NCI-H460 (cell line): ENCODE measurements at places on chromosomes 7 and 10.
A peak's percentile ranks its signal among the peaks of the same experiment; 100 is the strongest.

DNA sequence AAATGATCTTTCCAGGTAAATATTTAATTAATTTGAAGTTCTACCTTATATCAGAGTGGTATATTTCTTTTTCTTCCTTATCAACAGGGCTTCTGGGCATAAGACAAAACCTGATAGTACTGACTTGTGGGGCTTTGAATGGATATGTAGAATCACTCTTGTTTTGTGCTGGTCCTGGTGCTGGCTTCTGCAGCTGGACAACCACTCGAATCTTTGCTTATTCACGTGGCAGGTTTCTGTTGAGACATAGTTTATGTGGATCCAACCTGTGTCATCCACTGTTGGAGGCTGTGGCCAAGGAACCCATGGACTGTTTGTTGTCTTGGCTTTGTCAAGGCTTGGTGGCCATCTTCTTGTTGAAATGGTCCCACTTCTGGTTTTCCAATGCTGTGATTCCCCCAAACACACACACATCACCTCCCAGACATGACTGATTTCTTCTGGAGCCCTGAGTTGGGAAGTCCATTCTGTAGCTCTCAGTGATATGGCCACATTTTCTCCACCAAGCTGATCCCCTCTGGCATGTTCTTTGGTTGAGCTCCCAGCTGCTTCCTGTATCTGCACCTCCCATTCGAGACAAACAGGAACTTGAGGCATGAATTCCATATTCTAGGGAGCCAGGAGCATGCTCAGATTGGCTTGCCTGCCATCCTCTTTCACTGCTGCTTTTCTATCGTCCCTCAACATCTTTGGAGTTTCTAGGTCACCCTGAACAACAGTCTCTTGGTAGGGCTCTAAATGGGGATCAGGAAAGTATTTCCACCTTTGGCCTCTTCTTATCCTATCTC, 19.5 kb downstream of the TAS2R41 start:
- DNase-seq, result no peak

DNA sequence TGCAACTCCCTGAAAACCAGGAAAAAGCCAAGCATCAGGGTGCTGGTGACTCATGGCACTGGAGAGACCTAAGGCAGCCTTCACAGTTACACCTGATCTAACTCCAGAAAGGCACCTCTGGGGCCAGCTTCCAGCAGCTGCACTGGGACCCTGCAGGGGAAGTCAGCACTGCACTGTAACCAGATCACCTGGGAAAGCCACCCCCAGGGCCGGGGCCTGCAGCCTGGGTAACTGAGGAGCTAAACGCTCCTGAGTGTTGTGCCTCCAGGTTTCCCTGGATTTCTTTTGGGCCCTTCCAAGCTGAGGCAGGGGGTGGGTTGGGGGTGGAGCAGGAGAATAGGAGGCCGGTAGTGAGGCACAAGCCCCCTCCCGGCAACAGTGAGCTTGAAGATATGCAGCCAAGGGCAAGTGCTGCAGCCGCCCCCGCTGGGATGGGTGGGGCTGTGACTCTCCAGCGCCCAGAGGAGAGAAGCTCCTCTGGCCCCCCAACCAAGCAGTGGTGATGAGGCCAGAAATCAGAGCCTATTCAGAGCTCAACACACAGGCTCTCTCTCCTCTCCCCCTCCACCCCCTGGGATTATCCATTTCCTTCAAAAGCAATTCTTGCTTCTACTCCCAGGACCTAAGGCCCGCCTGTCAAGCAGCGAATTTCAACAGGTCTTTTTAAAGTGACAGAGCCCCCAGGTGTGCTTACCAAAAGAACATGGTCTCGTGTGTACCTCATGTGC, 2.6 kb downstream of the CXCL12 start:
- DNase-seq, result no peak

DNA sequence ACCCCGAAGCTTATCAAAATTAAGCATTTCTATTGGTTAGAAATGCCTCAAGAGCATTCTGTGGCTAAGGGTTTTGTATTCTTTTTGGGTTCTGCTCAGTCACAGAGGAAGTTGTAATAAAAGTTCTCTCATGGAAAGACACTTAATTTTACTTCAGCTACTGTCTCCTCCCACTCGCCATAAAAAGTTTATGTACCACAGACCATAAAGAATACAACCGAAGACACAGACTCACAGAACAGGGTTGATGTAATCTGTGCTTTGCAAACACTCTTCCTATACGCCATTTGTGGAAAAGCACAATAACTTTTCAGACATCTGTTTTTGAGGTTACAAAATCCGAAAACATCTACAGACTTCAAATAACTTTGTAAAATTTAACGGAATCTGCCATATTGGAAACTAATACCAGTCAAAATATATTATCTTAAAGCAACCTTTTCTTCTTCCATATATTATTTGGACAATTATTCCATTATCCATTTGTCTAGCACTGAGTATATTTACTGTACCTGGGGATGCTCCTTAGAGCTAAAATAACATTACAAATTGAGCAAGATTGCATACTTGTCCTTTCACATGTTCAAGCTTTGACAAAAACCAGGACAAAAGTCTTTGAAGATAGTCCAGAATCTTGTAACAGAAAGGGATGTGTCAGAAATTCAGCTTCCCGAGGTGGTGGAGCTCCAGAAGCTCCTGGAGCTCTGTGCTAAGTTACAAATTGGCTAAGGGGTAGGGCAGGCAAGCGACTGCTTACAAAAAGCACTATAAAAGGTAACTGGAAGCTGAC, 219.0 kb upstream of the MEOX2 start:
- DNase-seq, result no peak

DNA sequence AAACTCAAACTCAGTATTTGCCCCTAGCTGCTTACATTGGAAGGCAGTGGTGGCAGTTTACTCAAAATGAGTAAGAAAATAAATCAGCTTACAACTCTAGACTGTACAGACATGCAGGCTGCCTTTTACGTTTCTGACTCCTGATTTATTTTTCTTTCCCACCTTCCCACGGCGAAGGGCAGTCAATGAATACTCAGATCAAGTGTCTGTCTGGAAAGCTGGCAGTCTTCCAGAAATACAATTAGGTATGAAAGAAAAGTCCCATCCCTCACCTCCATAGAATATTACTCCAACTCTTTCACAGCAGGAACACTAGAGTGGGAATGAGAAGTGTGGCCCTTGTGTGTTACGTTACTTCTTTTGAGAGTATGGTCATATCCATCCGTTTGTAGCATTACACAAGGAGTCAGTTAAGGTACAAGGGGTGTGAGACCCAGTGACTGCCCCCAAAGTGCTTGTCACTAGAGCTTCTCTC, 1.3 kb upstream of the PAPSS2 start:
- DNase-seq, result peak; percentile 71

GRCh38 chr10:36236341-36236740, 594.2 kb upstream of the FZD8 start:
- no peak for DNase-seq

DNA sequence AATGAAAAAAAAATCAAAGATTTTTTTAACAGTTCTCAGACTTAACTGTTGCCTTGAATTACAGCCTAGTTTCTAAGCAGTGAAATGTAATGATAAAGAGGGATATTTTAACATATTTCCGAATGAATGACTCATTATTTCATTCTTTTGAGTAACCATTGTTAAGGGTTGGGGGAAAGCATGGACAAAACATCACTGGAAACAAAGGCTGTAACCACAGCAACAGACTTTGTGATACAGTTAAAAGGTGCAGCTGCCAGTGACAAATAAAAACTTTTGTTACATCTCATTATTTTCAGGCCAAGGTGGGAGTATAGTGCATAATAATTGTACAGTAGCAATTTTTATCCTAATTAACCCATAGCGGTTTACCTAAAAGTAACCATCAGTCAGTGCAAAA, 172.6 kb downstream of the LRRTM3 start:
- no peak for DNase-seq

DNA sequence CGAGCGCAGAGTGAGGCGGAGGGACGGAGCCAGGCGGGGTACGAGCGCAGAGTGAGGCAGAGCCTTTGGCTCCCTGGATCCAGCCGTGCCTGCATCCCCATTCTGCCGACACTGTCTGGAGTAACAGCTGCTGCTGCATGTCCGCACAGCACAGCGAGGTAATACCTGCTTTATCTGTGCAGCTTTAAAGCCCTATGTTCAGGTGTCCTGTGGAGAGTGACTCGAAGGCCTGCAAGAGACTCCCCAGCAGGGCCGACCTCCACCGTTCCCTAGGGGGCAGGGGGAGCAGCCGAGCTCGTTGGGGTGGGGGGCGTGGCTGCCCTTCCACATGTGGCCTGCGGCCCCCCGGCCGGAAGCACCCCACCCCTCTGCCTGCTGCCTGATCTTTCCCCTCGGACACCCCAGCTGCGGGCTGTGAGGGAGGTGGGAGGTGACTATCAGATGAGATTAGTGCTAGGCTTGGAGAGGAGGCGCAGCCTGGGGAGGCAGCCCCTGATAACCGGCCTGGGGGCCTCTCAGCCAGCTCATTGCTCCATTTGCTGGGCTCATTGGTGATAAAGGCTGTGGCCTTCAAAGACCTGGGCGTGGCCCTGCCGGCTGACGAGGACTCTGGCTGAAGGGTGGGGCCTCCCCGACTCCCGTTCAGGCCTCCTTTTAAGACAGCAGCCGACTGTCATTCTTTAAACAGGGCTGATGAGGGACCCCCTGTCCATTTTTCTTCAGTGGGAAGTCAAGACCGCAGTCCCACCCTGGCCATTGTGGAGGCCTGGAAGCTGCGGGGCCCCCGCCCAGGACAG, 8.0 kb downstream of the VENTX start:
- DNase-seq, result peak; percentile 45

- DNase-seq, result no peak
These were observed 219.3 kb upstream of the TAC1 start for GRCh38 chr7:97512441-97513207.

GRCh38 chr10:34789966-34790506, 25.1 kb downstream of the PARD3 start:
- DNase-seq, result no peak

- DNase-seq, result no peak
These were observed 5.5 kb upstream of the ADCY1 start for GRCh38 chr7:45568536-45569289.

- DNase-seq, result no peak
These were observed 89.2 kb upstream of the CAPZA2 start for GRCh38 chr7:116772926-116773749.

- no peak for DNase-seq
These were observed 302.1 kb downstream of the ABCA13 start for GRCh38 chr7:48473205-48473865.

DNA sequence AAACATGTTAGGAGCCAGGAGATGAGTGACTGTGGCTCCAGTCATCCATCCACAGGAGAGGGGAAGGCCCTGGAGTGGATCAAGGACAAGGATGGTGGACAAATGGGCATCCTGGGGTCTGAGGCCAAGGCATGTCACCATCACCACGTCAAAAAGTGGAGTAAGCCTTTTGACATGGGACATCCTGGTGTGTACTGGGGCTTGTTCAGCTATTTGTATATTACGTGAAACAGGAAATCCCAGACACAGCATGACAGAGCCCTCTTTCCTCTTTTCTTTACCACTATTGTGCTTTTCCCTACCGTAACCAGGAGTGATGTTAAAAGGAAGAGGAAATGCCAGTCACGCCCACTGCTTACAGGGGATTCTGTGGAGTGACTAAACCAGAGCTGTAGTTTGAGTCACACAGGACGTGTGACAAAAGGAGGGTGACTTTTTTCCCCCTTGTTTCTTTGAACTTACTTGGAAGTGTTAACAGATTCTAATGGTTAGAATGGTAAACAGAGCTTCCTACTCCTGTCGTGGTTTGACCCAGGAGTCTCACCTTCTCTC, 15.4 kb downstream of the ACSL5 start:
- DNase-seq, result no peak

DNA sequence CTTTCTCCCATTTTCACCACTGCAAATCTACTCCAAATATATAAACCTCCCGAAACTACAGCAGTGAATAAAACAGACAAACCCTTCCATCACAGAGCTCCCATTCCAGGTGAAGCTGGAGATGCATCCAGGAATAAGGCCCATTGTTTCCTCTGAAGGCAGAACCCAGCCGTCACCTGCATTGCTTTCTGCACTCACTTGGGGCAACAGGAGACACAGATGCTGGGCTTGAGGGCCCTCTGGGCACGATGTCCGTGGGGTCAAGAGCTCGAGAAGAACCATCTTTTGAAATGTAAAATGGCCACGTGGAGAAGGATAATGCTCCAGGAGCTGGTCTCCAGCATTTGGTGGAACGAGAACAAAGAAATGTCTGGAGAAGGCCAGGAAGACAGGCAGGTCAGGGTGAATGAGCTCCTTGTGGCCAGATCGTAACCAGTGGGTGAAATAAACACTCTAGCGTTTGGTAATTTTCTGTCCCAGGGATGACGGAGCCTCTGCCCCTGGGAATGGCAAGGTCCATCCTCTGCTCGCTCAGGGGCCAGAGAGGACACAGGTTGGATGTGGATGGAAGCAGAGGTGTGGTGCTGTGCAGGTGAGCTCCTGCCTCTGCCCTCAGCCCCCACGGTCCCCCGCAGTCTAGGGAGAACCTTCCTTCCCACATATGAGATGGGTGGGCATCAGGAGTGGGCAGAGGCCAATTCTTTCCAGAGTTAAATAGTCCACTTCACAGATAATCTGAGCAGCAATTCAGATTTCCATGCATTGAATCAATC, 556.1 kb downstream of the DNAJB6 start:
- DNase-seq, result no peak

- no peak for DNase-seq
These were observed 152.3 kb downstream of the CPED1 start for GRCh38 chr7:121140790-121141189.

GRCh38 chr10:47264797-47265281, 35.2 kb upstream of the GDF10 start:
- DNase-seq, result no peak

- no peak for DNase-seq
These were observed 20.2 kb upstream of the PDGFA start for GRCh38 chr7:539731-540411.

DNA sequence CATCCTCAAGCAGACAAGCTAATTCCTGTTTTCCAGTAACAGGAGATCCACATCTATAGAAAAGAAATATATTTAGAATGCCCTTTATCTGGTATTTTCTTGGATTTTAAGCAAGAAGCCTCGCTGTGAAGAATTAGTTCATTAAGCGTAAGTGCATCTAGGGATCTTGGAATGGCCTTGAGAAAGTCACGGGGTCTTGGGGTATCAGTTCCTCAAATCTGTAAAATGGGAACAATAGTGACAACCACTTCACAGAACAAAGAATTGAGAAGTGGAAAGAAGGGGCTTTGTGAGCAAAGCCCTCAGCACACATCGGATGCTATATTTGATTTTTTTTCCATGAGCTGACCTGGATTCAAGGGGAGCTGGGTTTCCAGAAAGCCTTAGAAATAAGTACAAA, 32.3 kb upstream of the WDFY4 start:
- DNase-seq, result no peak

DNA sequence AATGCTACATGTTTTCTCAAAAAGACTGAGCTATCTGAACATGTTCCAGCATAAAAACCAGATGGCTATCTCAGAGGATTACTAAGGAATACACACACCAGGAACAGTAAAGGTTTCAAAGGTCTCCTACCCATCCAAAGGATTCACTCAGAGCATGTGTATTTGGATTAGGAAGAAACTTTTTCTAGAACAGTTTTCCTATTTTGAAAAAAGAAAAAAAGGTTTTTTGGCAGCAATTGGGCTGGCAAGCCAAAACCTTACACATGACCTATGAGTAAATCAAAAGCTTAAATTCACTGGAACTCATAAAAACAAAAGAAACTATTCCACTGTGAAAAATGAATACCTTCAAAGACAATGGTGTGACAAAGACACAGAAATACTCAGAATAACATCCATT, 9.6 kb downstream of the TPK1 start:
- no peak for DNase-seq

- DNase-seq, result no peak
These were observed 134.3 kb downstream of the ZMYND11 start for GRCh38 chr10:269440-270074.
